ENCODE measurements at places on chromosomes 5 and 9.

- DNase-seq: no peak
- H3K27me3 ChIP-seq: no peaks in the 10 kb centered on the region
- no peak overlapping the region for H3K4me3 ChIP-seq
- H3K36me3 ChIP-seq: no peaks in the 10 kb centered on the region
These were observed 190.5 kb downstream of the PIK3R1 start for GRCh38 chr5:68405784-68406743.

- no peaks in the 10 kb centered on the region for H3K36me3 ChIP-seq
- peaks cover 55% of the 10 kb centered on the region for H3K4me1 ChIP-seq
- no peak overlapping the region for H3K4me3 ChIP-seq
- DNase-seq: no peak
These were observed 95.3 kb upstream of the ITGA2 start for GRCh38 chr5:52893863-52894262.

DNA sequence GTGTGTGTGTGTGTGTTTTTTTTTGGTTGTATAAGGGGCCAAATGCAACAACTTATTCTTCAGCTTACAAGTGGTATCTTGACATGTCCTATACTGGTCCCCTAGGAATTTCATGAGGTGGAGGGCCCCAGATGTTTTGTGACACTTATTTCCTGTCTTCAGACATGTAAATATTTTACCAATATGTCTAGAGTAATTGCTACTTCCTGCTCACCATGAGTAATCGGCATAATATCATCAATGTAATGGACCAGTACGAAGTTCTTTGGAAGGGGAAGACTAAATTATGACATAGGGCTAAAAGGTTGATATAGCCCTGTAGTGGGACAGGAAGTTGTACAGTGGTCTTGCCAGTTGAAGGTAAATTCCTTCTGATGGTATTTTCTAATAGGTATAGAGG lies 3.7 kb upstream of the OTULIN start:
- H3K4me1 ChIP-seq: peaks cover 19% of the 10 kb centered on the region
- H3K27me3 ChIP-seq: no peaks in the 10 kb centered on the region
- no peak overlapping the region for H3K27ac ChIP-seq
- no peaks in the 10 kb centered on the region for H3K36me3 ChIP-seq
- no peak overlapping the region for H3K4me3 ChIP-seq

GRCh38 chr5:59521476-59521875 lies 372.1 kb downstream of the PDE4D start:
- no peak overlapping the region for H3K4me3 ChIP-seq
- DNase-seq: no peak
- peaks cover 22% of the 10 kb centered on the region for H3K4me1 ChIP-seq

DNA sequence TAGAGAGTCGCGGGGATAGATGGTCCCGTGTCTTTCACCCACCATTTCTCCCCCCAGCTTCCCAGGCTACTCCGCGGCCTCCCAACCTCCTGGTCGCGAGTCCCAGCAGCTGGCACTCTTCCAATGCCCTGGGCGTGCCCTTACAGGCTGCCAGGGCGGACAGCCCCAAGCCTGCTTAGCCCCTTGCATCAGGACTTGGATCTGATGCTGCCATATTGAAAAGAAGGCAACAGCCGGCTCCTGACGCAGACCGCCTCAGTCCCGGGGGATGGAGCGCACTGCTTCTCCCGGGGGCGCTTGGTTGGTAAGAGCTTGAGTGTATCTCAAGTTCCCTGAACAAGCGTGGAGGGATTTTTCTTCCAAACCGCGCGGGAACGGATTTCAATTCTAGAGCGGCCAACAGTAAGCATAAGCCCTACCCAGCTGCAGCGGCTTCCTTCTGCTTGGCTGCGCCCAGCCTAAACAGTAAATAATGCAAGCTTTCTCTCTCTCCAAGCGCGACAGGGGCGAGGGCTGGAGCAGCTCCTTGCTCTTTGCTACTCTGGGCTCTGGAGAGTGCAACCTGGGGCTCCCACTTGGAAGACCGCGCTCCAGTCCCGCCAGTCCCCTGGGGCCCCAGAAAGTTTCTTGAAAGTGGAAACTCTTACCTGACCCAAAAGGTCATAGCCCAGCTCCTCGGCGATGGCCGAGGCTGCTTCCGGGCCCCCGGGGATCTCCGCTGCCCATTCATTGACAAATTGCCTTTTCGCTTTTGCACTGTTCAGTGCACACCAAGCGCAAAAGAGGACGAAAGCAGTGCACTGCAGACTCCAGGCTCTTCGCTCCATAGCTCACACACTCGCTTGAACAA lies 607 bp downstream of the PCSK1 start:
- H3K27ac ChIP-seq: no peak overlapping the region
- H3K4me3 ChIP-seq: peak overlapping the region; percentile 10
- no peak for DNase-seq
- no peaks in the 10 kb centered on the region for H3K36me3 ChIP-seq
- H3K27me3 ChIP-seq: peaks cover 58% of the 10 kb centered on the region

GRCh38 chr9:92620845-92621244 lies 49.1 kb downstream of the IPPK start:
- no peak overlapping the region for H3K4me3 ChIP-seq
- peak; percentile 64 for DNase-seq

DNA sequence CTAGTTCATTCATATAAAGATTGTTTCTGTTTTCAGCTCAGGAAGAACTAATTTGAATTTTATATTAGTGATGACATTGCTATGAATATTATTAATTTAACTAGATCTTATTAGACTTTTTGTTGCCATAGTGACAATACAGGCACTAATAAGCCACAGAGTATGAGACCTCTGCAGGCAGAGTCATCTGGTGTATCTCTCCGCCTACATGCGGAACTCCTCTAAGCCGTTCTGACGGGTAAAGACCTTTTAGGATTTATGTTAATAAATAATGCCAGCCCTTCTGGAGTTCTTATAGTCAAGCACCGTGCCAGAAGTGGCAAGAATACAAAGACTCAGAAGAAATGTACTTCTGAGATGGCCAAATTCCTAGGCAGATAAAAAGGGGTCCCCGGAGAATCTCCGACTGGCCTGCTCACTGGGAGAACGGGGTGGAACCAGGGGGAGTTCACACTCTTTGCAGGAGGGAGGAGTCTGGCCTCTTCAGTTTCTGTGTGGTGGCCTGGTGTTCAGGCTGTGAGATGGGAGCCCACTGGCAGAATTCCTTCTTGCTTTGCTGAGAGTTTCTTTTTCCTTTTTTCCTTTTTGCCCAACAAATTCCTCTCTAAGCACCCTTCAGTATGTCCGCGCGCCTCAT lies 85.1 kb upstream of the IL12B start:
- H3K4me3 ChIP-seq: peak overlapping the region; percentile 16
- H3K27me3 ChIP-seq: no peaks in the 10 kb centered on the region
- H3K36me3 ChIP-seq: no peaks in the 10 kb centered on the region
- DNase-seq: no peak
- H3K27ac ChIP-seq: no peak overlapping the region
- H3K4me1 ChIP-seq: no peaks in the 10 kb centered on the region

Data from sigmoid colon (tissue), 7 donors.